GM23248 (cell line): ENCODE measurements at places on chromosomes 4 and X. TPM values are rescaled to one million over a fixed set of nuclear protein-coding genes. Genes with fewer than 3 reads are reported as not detected.

Gene GAR1
- 5.9 and 8.5 TPM in 2 replicates for total RNA-seq

- no peaks in the 10 kb centered on the region for H3K4me1 ChIP-seq
- no peak overlapping the region for H3K4me3 ChIP-seq
- H3K27ac ChIP-seq: no peak overlapping the region
- no peaks in the 10 kb centered on the region for H3K36me3 ChIP-seq
- no peaks in the 10 kb centered on the region for H3K27me3 ChIP-seq
- DNase-seq: no peak
Measured at GRCh38 chr4:36665985-36666527, 384.6 kb downstream of the DTHD1 start.

DNA sequence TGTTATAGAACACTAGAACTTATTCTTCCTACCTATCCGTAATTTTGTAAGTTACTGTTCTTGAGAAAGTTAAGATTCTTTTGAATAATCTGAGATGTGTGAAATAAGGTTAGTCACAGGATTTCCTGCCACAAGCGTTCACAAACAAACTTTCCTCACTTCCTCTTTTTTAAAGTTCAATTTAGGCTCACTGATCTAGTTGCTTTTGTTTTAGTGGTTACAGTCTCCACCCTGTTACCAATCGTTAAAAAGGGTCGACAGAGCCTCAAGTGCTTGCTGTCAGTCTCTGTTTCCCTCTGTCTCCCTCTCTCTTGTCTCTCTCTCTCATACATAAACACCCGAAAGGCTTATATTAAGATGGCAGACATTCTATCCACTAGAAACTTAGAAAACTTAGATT lies 35.9 kb upstream of the STK26 start:
- no peaks in the 10 kb centered on the region for H3K27me3 ChIP-seq
- H3K4me1 ChIP-seq: no peaks in the 10 kb centered on the region
- no peak overlapping the region for H3K4me3 ChIP-seq
- H3K36me3 ChIP-seq: no peaks in the 10 kb centered on the region

DNA sequence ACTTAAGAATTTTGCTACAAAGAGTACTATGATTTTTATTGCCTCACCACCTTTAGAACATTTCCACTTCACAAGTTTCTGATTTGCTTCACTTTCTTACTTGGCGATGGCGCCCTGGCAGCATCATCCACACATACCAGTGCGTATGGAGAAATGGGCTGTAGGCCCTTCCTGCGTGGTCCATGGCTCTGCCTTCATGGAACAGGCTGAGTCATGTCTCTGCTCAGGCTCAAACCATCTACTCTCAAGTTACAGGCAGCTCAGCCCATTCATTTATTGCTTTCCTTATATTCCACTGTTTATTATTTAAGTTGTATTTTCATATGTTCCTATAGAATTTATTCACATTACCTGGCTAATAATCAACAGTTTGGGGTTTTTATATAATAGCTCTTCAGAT lies 21.1 kb downstream of the CASP3 start:
- no peaks in the 10 kb centered on the region for H3K27me3 ChIP-seq
- no peak overlapping the region for H3K4me3 ChIP-seq
- peaks cover 44% of the 10 kb centered on the region for H3K36me3 ChIP-seq
